ENCODE measurements at places on chromosomes 11 and 22.
A peak's percentile ranks its signal among the peaks of the same experiment; 100 is the strongest.

GRCh38 chr11:125923012-125923579, 18.8 kb downstream of the DDX25 start:
- peak; percentile 63 for DNase-seq

DNA sequence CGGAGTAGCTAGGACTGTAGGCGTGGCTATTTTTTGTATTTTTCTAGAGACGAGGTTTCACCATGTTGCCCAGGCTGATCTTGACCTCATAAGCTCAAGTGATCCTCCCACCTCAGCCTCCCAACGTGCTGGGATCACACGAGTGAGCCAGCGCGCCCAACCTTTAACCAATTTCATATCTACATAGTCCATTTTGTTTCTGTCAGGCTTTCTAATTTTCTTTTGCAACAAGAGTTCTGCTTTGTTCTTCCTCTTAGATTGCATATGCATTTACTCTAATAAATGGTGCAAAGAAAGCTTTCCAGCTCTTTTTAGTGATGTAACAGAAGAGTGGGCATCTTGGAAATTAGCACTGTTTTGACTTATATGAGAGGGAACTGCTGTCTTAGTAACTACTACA, 13.3 kb downstream of the RTN3 start:
- DNase-seq: no peak

GRCh38 chr22:41532908-41533825, 11.1 kb downstream of the POLR3H start:
- DNase-seq: peak; percentile 70

GRCh38 chr11:72812604-72812966, 1.6 kb upstream of the ATG16L2 start:
- peak; percentile 89 for DNase-seq

GRCh38 chr11:6629892-6630631, 10.8 kb upstream of the TPP1 start:
- no peak for DNase-seq

- DNase-seq: no peak
Measured at GRCh38 chr22:21759093-21759492, 23.5 kb upstream of the YPEL1 start.

- no peak for DNase-seq
Measured at GRCh38 chr22:29623553-29624169, 20.2 kb downstream of the NF2 start.

- DNase-seq: no peak
Measured at GRCh38 chr22:33404723-33405122, 346.5 kb upstream of the SYN3 start.

DNA sequence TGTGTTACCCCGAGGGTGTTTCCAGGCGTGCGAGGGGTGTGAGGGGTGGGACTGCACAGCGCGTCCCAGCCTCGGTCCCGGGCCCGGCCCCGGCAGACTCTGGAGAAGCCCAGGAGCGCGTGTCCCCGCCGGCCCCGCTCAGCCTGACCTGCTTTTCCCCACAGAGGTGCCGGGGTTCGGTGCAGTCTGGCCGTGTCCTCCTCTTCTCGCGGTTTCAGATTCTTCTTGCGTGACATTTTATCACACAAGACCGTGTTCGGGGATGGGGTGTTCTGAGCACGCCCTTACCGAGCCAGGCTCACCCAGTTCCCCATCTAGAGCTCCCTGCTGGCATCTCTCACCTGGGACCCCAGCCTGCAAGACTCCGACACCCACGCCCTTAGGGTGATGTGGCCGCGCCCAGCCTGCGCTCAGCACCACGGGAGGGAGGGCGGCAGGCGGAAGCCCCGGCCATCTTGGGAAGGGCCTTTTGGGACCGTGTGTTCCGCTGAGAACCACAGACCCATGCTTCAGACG, 775.6 kb downstream of the BRD1 start:
- peak; percentile 24 for DNase-seq

DNA sequence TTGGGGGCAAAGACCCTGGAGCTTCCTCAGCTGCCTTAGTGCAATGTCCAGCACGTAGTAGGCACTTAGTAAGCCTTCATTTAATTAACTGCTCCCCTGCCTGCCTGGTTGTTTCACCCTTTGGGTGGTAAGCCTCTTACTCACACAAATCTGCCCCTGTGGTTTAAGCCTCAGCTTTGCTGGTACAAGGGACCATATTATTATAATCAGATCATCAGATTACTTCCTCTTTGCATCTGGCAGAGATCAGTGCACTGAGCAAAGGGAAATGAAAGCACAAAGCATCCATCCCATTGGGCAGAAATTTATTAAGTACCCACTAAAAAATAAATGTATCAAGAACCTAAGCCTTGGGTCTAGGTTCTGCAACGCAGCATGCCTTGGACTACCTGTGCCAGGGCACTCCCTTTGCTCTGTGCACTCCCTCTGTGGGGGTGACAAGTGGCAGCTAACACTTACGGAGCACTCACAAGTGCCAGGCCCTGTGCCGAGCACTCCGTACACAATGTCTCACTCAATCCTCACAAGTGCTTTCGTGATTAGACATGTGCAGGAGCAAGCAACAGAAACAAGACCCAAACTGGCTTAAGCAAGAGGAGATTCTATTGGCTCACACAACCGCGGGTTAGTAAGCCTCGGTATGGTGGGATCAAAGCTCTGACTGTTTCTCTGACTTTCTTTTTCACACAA, 34.9 kb upstream of the DAGLA start:
- peak; percentile 69 for DNase-seq

DNA sequence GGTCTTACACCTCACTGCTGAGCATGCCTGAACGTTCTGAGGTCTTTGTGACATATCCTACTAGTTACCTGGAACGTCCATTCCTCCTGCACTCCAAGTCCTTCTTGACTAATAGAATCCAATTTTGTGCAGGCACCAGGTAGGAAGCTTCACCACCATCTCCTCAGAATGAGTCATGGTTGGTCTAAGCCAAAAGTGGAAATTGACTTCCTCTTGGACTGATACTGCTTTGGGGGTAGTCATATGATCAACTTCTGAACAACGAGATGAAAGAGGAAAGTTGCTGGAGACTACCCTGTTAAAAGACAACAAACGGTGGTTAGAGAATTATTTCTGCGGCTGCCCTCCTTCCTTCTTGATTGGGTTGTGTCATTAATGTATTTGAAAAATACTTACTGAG, 374.2 kb upstream of the LARGE1 start:
- DNase-seq: no peak

- DNase-seq: no peak
Measured at GRCh38 chr11:83941050-83941449, 654.9 kb upstream of the CCDC90B start.

- DNase-seq: no peak
Measured at GRCh38 chr11:75394085-75394840, 5.1 kb upstream of the RPS3 start.

- DNase-seq: no peak
Measured at GRCh38 chr11:81907996-81908395, 825.7 kb downstream of the FAM181B start.

DNA sequence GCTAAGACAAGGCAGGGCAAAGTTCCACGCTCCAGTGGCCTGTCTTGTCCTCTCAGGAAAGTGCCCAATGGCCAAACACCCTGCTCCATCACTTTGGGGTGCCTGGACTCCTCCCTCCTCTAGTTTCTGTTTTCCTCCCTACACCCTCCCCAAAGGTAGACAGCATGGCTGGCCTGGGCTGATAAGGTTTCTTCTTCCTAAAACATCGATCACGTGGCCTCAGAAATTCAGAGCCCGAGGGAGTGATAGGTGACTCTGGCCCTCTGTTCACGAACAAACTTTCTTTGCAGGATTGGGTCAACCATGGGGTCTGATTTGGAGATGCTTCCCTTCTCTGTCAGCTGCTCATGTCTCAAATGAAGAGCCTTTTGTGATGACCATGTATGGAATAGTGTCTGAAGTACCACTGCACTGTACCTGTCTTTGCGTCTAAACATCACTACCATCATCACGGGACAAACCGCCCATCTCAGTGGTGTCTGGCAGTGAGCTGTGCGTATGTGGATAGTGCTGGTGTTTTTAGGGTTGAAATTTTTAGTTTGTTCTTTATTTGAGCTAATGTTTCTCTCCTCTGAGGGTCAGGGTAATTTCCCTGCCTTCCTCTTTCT, 6.1 kb downstream of the MICAL2 start:
- peak; percentile 43 for DNase-seq

DNA sequence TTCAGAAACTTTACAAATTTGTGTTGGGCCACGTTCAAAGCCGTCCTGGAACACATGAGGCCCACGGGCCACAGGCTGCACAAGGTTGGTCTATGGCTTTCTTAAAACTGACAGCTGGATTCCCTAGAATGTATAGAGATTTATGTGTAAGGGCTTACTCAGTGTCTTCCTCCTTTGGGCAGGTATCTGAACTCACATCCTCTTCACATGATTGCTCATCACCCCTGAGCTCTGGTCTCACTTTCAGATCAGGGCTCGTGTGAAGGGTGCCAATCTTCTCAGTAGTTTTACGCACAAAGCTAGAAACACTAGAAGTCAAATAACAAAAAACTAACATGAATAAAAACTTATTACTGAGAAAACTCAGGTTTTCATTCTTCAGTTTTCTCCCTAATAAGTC, 27.1 kb downstream of the HPS5 start:
- no peak for DNase-seq

DNA sequence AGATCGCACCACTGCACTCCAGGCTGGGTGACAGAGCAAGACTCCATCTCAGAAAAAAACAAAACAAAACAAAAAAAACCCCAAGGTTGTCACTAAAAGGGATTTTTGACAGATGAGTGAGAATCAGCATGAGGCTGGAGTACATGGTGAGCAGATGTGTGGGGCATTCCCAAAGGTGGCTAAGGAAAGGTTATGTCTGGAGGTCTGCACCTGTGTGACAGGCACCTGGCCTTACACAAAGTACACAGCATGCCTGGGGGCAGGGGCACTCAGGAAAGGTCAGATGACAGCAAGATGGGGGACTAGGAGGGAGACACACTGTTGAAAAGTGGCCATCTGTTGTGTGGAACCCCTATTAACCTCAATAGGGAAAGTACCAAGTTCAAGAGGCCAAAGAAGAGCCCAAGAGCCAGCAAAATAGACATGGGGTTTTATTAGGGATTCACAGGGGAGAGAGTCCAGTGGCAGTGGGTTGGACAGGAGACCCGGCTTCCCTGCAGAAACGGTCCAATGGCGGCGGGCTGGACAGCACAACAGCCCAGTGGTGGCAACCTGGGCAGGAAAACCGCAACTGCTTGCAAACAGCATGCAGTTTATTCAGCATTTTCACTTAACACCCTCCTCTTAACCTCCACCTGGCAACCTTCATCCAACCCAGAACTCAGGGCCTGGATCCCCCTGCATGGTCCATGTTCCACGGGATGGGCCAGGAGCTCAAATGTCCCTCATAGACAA, 101.1 kb downstream of the MICAL2 start:
- no peak for DNase-seq

DNA sequence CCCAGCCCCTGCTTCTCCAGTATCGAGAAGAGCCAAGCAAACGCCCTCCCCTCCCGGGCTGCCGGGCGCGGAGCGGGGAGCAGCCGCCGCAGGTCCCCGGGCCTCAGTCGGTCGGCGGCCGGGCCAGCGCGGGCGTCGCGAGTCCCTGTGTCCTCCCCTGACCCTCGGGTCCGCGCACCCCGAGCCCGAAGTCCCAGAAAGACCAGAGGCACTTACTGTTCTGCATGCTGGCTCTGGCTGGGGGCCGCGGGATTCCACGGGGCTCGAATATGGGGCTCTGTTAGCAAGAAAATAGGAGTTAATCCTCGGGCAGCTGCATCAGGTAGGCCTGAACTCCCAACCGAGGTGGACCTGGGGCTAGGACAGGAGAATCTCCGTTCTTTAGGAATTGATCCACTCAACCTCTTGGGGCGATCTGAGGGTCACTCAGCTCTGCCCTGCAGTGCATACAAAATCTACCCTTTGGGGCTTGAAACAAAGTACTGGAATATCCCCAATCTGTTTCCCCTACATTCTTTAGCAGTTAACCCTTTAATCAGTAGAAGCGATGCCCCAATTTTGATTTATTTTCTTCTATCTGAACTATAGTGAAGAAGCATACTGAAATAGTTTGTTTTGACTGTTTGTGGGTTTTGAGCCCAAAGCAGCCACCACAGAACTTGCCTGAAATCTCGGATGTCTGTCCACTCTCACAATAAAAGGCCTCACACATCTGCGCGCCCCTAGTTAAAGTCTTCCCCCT, 4.8 kb downstream of the PAX6 start:
- DNase-seq: peak; percentile 1

- DNase-seq: no peak
Measured at GRCh38 chr11:202490-202889, 4.7 kb downstream of the BET1L start.

DNA sequence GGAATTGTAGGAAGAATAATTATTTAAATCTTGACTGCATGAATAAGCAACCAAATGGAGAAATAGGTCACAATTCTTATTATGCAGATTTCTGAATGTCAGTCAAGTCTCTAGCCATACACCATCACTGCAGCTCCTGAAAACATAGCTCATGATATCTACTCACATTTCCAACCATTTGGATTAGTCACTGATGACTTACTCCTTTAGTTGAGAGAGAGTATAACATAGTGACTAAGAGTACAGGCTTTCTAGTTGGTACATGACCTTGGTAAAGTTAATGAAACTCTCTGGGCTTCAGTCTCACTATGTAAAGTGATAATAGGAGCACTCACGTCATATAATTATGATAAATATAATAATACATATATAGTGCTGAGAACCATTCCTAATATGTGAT, 265.2 kb downstream of the KCNA4 start:
- DNase-seq: no peak

DNA sequence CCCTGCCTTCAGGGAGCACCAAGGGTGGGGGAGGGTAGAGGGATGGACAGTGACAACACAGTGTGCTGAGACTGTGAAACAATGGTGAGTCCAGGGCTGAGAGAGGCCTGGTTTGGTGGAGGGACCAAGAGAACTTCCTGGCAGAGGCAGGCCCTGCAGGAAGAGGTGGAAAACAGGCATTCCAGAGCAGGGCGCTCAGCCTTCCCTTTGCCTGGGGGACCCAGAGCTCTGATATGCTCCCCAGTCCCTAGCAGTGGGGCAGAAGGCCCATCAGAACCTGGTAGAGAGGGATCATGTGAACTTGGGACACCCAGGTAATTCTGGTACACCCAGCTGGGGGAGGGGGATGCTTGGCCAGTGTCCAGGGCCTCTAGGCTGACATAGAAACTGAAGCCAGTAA, 17.2 kb upstream of the UVRAG start:
- no peak for DNase-seq

DNA sequence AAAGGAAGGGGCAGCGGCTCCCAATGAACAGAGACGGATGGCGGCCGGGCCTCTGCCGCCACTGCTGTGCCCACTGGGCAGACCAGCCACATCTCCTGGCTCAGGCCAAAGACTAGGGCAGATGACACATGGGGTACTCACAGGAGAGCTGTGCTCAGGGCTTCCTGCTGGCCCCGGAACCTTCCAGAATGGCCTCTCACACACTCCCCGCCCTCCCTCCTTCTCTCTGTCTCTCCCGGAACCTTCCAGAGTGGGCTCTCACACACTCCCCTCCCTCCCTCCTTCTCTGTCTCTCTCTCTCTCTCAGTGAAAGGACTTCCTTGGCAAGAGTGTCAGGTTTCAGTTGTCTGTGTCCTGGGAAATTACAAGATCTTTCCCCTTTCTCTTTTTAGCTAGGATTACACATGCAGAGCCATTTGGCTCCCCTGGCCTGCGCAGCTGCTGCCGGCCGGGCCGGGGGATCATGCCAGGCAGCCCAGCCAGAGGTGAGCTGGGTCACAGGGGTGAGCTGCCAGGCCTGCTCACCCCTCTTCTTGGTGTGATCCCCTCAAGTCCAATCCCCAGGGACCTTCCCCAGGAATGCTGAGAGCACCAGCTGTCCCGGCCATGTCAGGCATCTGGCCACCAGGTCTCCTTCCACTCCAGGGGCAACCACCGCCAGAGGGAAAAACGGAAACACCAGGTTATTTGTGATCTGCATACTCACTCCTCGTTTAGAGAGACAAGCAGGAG, 45.3 kb upstream of the ADA2 start:
- no peak for DNase-seq

Measured in common myeloid progenitor, CD34-positive (primary cell).